Islet precursor cell (in vitro differentiated cells): ENCODE measurements at places on chromosomes 5 and 9.

DNA sequence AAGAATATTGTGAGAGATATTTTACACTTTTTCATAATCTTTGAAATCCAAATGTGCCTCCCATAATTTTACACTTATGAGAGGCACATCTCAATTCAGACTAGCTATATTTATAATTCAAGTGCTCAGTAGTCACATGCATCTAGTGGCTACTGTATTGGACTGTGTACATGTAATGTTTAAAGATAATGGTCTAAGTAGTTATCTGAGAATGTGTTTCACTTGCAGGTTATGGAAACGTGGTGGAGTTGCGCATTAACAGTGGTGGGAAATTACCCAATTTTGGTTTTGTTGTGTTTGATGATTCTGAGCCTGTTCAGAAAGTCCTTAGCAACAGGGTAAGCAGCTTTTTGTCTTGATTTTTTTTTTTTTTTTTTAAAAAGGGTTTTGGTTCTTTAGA is 28.8 kb downstream of the G3BP1 start:
- DNase-seq = no peak

DNA sequence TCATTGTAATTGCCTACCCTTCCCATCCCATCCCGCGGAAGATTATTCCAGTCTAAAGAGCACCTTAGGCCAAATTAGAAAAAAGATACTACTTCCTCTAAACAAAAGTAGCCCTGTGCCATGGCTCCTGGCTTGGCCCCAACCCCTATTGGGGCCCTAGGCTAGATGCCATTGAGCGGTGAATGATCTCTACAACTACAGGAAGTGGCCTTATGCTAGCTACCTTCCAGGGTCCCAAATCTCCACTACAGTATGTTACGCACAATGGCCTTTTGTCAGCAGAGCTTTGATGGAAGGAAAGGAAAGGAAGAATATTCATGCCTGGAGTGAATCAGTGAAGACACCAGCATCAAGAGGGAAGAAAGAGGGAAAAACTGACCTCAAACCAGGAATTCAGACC is 73.3 kb upstream of the OSMR start:
- DNase-seq = no peak

- no peak for DNase-seq
Observed at GRCh38 chr9:35423499-35423898, 66.4 kb upstream of the RUSC2 start.

- DNase-seq = no peak
Observed at GRCh38 chr9:100426189-100426529, 784 bp upstream of the MSANTD3 start.

- DNase-seq = no peak
Observed at GRCh38 chr5:108989761-108990392, 242.2 kb downstream of the FER start.

GRCh38 chr9:136790640-136791515 is at the start of gene TMEM141:
TMEM141 (plus strand) TSS chr9:136791344; CDS start chr9:136791371, 27 bp downstream.
- DNase-seq = peak; percentile 100

DNA sequence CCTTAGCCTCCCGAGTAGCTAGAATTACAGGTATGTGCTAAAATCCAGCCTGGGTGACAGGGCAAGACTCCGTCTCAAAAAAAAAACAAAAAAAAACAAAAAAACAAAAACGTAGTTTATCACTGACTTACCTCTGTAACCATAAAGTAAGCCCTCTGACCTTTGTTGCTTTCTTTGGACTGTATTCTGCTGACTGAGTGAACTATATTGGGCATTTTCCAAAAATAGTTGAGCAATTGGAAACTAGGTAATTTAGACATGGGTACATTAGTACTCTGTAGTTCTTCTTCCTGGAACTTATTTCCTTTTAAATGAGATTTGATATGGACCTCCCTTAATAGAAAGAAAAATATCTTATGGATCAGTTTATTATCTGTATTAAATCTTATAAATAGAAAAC is 66.6 kb downstream of the ANKHD1 start:
- DNase-seq = no peak

DNA sequence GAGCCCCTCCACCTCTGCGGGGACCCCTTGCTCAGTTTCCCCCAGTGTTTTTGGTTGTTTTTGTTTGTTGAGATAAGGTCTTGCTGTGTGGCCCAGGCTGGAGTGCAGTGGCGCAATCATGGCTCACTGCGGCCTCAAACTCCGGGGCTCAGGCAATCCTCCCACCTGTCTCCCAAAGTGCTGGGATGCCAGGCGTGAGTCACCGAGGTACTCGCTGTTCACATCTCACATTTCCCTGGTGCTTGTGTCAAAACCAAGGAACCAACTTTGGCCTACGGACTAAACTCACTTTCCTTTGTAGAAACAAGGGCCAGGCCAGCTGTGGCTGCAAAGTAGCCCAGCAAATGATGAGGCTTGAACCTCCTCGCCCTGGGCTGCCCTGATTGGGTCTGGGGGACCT is 9.7 kb upstream of the AJM1 start:
- no peak for DNase-seq

GRCh38 chr5:174839196-174839595 is 114.8 kb downstream of the MSX2 start:
- DNase-seq = no peak

GRCh38 chr5:10452768-10453331 is 11.2 kb downstream of the ROPN1L start:
- DNase-seq = no peak

- no peak for DNase-seq
Observed at GRCh38 chr5:151427258-151427657, 20.1 kb upstream of the SLC36A1 start.

- no peak for DNase-seq
Observed at GRCh38 chr5:106408570-106408969, 1262.2 kb downstream of the EFNA5 start.

DNA sequence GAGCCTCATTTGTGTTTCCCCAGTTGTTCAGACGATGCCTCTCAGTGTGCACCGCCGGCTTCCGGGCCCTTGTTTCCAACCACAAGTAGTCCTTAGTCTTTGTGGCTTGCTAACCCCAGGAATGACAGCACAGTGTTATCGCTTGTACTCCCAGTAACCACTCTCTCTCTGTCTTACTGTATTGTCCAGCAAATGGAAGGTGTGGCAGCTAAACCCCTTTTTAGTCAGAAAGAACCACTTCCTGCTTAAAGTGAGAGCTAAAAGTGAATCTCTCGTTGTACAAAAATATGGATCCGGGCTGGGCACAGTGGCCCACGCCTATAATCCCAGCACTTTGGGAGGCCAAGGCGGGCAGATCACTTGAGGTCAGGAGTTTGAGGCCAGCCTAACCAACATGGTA is 61.3 kb downstream of the ENC1 start:
- no peak for DNase-seq

DNA sequence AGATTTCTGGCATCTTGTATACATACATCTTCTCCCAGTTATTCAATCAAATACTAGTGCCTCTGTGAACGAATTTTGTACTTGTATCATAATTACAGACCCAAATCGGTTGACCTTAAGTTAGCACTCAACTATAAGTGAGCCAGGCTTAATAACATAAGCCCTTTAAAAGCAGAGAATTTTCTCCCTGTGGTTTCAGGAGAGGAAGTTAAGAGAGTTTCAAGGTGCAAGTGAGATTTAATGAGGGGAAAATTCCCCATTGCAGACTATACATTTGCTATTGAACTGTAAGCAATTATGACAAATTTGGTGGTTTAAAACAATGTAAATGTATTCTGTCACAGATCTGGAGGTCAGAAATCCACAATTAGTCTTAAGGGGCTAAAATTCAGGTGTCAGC is 261.9 kb upstream of the NREP start:
- DNase-seq = no peak

GRCh38 chr5:53448851-53449250 is 31.6 kb upstream of the FST start:
- DNase-seq = no peak

DNA sequence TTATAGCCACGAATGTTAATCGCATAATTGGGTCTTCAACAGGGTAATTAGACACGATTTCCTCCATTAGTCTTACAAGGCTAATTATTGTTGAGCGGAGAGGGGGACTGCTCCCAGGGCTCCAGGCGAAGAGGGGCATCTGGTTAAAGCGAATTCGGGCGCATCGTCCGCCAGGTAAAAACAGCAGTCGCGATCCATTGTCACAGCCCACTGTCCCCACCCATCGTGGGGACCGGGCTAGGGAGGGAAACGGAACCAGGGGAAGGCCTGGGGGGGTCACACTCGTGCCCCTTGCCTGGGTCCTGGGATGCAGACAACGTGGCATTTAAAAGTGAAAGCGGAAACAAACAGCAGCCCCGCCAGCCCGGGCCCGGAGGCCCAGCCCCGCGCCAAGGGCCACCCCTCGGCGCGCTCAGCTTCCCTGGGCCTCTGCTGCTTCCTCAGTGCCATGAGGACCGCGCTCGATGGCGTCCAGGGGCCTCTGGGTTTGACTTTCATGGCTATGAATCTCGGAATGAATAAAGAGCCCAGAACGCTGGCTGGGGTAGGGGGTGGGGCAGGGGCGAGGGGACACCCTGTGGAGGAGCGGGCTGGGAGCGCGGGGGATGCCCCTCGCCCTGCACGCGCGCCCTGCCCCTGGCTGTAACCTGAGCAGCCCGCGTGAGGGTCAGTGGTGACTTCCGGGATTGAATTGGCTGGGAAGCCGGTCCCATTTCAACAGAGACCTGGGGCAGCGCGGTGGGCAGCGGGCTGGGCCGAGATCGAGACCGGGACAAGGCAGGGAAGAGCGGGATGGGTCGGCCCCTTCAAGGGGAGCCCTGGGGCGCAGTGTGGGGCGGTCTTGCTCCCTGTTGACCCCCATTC is 99.9 kb downstream of the GTF3C4 start:
- peak; percentile 76 for DNase-seq

DNA sequence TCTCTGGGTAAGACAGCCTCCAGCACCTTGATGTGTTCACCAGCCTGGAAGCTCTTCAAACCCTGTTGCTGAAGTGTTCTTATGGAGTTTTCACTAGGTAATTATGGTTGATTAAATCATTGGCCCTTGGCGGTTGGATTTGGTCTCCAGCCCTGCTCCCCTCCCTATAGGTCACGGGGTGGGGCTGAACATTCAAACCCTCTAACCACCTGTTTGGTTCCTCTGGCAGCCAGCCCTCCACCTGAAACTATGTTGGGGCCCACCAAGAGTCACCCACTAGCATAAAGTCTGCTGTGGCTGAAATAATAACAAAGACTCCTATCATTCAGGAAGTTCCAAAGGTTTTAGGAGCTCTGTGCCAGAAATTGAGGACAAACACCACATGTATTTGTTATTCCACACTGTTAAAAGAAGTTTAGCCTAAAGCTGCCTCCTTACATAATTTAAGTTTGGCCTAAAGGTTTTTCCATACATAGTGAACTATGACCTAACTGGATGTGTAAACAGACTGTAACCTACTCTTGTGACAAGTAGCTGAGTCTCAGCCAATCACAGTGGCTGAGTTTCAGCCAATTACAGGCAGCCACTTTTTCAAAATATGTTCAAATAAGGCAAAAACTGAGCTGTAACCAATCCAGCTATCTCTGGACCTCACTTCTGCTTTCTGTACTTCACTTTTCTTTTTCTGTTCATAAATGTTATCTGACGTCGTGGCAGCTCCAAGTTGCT is 34.8 kb downstream of the TMEM252 start:
- DNase-seq = no peak

- no peak for DNase-seq
Observed at GRCh38 chr9:121277518-121278295, 9.7 kb downstream of the GSN start.

- DNase-seq = peak; percentile 91
Observed at GRCh38 chr5:98763001-98763630, 10.3 kb upstream of the RGMB start.

- no peak for DNase-seq
Observed at GRCh38 chr5:97095318-97095732, 47.1 kb downstream of the LIX1 start.

DNA sequence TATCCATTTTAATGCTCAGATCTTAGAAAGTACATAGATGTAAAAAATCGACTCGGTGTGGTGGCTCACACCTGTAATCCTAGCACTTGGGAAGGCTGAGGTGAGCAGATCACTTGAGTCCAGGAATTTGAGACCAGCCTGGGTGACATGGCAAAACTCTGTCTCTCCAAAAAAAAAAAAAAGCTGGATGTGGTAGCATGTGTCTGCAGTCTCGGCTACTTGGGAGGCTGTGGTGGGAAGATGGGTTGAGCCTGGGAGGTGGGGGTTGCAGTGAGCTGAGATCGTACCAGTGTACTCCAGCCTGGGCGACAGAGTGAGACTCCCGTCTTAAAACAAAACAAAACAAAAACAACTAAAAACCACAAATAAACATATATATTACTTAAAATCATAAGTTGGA is 61.4 kb downstream of the RASA1 start:
- peak; percentile 62 for DNase-seq

- DNase-seq = no peak
Observed at GRCh38 chr5:146521403-146522106, 5.6 kb upstream of the GPR151 start.

DNA sequence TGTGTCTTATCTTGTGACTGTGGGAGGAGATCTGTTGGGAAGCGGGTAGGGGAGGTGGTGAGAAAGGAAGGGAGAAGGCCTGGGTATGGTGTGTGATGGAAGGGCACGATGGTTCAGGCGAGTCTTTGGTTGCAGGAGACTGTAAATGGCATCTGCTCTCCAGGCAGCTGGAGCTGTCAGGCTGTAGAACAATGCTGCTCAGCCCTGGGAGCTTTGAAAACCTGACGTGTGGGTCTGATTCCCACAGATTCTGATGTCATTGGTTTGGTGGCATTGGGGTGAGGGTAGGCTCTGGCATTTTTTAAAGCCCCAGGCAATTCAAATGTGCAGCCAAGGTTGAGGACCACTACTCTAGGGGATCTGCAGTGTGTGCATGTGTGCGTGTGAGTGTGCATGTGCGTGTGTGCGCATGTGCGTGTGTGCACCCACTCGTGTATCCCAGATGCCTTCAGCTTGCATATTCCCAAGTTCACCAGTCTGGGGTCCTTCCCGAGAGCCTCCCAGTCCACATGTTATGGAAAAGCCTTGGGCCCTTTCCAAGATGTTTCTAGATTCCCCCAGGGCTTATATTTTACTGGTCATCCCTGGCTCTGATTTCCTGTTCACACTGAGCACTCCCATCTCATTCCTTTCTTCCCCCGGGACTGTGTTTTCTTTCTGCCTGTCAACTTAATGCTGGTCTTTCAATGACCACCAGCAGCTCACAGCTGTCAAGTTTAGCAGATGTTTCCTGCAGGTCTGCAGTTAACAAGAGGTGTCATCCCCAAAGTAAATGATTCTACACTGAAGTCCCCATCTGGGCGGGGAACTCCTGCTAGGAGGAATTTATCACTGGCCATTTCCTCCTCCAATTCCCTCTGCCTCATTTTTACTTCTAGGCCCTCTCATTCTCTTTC is 34.0 kb downstream of the BOD1 start:
- DNase-seq = no peak

- DNase-seq = peak; percentile 80
Observed at GRCh38 chr5:170380361-170380951, 8.7 kb downstream of the KCNMB1 start.

DNA sequence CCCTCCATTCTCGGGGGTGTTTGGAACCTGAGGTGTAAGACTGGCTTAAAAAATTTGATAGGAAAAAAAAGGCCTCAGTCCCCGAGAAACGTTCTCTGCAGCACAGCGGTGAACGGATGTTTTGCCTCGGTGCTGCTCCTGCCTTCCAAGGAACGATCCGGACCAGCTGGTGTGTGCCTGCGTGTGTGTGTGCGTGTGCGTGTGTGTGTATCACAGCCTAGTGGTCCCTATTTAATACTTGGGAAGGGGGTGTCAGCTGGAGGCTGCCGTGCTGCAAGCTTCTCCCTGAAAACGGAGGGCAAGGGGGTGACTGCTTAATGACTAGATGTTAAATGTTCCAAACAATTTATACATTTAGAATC is 76.9 kb downstream of the LHX2 start:
- DNase-seq = no peak
